SHP77 treated with DMSO at 0.1 percent for 48 hours (cell line): ENCODE measurements at places on chromosomes 11 and 22.

DNA sequence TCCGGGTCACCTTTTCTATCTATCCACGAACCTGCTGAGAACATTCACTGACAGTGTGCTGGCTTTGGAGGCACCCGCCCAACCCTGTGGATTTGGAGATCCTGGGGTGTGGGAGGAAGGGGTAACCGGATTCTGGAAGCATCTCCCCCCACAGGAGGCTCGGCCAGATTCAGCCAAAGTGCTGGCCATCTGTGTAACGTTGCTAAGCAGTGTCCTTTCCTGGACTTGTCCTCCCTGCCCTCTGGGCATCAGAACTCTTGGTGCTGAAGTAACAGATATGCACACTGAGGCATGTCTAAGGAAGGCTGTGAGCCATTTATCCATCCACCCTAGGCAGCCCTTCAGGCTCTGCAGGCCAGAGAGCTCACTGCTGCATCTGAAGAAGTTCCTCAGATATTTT lies 85.7 kb downstream of the SNX19 start:
- DNase-seq = no peak

GRCh38 chr11:1368966-1369365 lies 20.8 kb upstream of the BRSK2 start:
- no peak for DNase-seq

DNA sequence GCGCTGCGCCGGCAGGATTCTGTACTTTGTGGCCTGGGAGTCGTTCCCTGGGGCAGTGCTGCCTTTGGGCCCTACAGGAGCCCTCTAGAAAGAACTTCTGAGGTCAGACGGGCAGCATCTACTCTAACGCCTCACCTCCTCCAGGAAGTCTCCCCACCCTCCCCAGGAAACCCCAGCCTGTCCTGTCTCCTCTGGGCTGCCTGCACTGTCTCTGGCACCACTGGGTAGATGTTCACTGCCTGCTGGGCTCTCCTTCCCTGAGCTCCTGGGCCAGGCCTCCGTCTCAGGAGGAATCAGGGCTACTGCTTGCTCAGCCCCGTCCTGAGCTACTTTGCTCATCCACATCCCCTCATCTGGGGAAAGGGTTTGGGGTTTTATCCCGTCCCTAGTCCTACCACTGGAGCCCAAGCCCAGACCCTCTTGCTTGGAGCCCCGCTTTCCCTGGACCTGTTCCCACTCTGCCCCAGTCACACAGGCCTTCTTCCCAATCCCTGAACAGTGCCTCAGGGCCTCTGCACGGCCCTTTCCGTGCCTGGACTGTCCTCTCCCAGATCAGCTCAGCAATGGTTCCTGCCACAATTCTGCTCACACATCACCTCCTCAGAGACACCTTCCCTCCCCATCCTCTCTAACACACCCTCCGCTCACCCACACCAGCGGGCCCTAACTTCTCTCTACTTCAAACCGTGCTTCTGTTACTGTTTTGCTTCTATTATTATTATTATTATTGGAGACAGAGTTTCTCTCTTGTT lies 11.3 kb upstream of the TREH start:
- DNase-seq = no peak

- DNase-seq = no peak
Observed at GRCh38 chr11:77196961-77197360, 68.9 kb downstream of the MYO7A start.
